Cerebellar nuclear complex (tissue), 1 donor: ENCODE measurements at places on chromosomes 7 and 10.

GRCh38 chr7:55593515-55594318 is 21.4 kb upstream of the VOPP1 start:
- DNase-seq: no peak

DNA sequence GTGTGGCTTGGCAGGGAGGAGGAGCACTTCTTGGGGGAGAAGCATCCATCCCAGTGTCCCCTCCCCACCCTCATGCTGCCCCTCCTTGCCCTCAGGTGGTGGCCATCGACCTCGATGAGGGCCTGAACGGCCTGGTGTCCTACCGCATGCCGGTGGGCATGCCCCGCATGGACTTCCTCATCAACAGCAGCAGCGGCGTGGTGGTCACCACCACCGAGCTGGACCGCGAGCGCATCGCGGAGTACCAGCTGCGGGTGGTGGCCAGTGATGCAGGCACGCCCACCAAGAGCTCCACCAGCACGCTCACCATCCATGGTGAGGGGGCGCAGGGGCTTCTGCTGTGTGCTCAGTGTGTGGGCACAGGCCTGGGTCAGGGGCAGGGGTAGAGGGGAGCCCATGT is 14.8 kb downstream of the C10orf105 start:
- no peak for DNase-seq

- DNase-seq: no peak
These were observed 43.6 kb upstream of the SMNDC1 start for GRCh38 chr10:110348336-110348735.

- no peak for DNase-seq
These were observed 183.1 kb downstream of the NRP1 start for GRCh38 chr10:33151344-33151864.

- DNase-seq: no peak
These were observed 125.6 kb downstream of the CCDC71L start for GRCh38 chr7:106535234-106535932.

DNA sequence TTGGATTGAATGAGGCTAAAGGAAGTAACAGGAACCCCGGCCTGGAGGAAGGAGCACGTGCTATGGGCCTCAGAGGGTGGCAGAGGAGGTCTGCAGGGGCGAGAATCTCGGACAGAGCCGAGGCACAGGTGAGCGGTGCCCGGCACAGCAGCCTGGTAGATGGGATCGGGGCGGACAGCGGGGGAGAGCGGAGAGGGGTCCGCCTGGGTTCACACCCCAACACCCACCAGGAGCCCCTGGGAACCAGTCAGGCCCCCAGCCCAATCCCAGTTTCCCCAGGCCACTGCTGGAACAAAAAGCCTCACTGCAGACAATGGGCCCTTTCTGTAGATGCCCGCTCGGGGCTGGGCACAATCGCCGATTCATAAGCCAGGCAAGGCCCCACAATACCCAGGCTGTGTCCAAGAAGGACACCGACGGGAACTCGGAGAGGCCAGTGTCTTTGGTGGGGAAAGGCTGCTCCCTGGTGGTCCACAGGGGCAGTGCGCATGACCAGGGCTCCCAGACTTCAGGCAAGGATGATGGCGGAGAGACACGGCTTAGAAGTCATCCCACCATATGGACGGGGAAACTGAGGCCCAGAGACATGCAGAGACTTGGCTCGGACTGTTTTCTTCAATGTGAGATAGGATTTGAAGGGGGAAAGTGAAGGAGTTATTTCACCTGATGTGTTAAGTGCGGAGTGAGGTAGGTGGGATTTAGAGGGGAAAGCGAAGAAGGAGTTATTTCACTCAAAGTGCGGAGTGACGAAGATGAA is 106.9 kb upstream of the GPR26 start:
- DNase-seq: no peak

- DNase-seq: no peak
These were observed 6.0 kb upstream of the CFAP46 start for GRCh38 chr10:132948351-132948750.

- DNase-seq: no peak
These were observed 24.9 kb upstream of the TNRC18 start for GRCh38 chr7:5448378-5449037.

DNA sequence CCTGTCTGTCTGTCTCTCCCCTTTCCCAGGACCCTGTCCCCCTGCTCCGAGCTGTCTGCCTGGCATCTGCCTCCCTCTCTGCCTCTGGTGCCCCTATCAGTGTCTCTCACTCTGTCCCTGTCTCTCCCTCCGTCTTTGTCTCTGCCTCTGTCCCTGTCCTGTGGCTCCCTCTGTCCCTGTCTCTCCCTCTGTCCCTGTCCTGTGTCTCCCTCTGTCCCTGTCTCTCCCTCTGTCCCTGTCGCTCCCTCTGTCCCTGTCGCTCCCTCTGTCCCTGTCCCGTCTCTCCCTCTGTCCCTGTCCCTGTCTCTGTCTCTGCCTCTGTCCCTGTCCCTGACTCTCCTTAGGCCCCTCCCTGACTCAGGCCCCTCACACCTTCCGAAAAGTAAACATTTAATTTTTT is 75.0 kb upstream of the PAX2 start:
- DNase-seq: no peak

- no peak for DNase-seq
These were observed 301.0 kb downstream of the SORCS1 start for GRCh38 chr10:106863549-106863948.

DNA sequence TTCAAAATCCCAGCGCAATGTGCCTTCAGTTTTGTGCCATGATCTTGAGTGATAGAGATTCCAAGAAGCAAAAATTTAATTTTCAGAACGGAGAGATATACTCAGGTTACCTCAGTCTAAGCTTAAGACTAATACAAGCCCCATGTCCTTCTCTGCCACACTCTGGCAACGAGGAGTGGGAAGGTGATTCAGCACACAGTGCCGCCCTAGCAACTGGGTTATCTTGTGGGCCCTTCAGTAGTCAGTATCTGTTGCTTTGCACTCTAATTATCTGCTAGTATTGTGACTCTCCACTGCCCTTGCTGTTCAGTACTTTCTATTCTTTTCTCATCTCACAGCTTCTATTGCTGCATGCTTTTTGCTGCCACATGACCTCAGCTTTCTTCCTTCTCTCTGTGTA is 39.2 kb upstream of the MKLN1 start:
- no peak for DNase-seq

- no peak for DNase-seq
These were observed 182.4 kb downstream of the PLXNA4 start for GRCh38 chr7:132393789-132394261.

DNA sequence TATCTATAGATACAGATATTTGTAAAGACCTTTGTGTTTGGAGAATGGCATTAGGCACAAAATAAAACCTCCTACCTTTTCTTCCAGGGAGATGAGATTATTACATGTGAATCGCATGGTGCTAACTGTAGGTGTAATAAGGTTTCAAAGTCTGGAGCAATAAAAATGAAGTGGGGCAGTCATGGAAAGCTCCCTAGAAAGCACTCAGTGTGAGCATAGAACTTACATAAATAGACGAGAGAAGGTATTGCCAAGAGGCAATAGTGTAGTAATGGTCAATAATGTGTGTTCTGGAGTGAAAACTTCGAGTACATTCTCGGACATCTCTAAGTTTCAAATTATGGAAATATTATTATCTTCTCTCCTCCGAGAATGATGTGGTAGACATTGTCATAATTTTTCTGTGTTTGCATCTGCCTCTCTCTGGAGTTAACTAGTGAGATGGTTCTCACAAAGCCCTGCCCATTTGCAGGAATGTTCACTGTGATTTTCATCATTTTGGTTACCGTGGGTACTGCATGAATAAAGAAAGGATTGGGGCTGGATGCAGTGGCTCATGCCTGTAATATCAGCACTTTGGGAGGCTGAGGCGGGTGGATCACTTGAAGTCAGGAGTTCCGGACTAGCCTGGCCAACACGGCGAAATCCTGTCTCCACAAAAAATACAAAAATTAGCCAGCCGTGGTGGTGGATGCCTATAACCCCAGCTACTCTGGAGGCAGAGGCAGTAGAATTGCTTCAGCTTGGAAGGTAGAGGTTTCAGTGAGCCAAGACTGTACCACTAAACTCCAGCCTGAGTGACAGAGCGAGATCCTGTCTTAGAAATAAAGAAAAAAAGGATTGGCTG is 10.6 kb downstream of the VIM start:
- DNase-seq: no peak

- no peak for DNase-seq
These were observed 566 bp downstream of the MAD1L1 start for GRCh38 chr7:2231992-2232765.

DNA sequence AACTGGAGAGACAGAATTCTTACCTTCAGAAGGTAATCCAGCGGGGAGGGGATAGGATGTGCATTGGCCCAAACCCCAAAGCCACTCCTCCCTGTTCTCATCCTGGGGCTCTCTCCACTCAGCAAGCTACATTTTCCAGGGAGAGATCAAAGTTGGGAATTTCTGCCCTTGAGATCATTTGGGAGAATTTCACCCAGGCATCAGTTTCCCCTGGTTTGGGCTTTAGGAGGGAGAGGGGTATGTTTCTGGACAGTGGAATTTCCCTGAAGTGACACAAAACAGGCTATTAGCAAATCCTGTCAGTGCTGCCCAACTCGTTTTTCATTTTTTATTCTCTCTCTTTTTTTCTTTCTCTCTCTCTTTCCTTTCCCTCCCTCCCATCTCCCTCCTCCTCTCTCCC is 35.7 kb downstream of the CYP17A1 start:
- DNase-seq: no peak

GRCh38 chr7:30023524-30023923 is 3.0 kb downstream of the FKBP14 start:
- DNase-seq: no peak

GRCh38 chr10:100972904-100973535 is 3.7 kb downstream of the SEMA4G start:
- no peak for DNase-seq

DNA sequence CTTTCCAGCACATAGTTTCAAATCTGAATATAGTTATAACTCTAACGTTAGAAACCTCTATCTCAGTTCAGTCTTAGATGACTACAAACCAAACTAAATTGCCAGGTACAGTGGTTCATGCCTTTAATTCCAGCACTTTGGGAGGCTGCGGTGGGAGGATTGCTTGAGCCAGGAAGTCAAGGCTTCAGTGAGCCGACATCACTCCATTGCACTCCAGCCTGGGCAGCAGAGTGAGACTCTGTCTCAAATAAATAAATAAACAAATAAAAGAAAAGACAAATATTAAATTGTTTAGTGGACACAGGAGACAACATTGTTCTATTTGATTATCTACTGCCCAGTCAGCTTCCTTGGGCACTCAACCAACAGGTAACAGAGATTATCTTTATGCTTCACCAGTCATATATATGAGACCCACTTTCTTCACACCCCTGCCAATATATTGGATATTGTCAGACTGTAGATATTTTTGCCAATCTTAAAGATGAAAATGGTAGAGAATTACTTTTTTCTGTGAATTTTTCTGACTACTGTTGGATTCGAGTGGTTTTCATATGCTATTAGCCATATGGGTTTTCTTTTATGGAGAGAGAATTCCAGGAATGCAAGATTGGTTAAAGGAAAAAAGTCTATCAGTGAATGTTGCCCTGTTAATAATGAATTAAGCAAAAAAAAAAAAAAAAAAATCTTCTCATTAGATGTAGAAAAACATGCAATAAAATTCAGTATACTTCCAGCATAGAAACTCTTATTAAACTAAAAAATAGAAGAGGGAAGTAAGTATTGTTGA is 16.0 kb downstream of the HDAC9 start:
- no peak for DNase-seq

GRCh38 chr7:78768859-78769258 is 684.6 kb downstream of the MAGI2 start:
- peak; percentile 9 for DNase-seq

DNA sequence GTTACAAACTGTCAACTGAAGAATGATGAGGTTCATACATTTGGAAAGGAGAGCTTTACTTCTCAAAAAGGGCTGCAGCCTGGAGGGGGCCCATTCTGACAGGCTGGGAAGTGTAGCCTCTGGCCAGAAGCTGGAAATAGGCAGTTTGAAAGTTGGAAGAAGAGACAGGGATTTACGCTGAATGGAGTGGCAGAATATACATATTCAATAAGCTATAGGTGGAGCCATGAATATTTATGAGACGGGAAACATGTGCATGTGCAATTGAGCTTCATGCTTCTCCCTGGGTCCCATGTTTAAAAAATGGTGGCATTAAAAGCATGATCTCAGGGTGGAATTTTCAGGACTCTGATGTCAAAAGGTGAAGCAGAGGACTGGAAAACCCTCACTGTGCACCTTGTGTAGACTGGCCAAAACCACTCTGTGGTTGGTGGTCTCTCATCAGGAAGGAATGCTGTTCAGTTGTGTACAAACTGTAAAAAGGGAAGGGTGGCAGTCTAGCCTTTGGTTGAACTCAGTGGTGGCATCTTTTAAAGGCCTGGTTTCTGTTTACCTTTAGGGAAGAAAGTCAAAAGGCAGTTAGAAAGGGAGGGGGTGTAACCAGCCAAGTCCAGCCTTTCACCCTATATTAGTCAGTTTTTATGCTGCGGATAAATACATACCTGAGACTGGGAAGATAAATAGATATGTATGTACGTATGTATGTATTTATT is 7.2 kb upstream of the ACTR3B start:
- DNase-seq: no peak

DNA sequence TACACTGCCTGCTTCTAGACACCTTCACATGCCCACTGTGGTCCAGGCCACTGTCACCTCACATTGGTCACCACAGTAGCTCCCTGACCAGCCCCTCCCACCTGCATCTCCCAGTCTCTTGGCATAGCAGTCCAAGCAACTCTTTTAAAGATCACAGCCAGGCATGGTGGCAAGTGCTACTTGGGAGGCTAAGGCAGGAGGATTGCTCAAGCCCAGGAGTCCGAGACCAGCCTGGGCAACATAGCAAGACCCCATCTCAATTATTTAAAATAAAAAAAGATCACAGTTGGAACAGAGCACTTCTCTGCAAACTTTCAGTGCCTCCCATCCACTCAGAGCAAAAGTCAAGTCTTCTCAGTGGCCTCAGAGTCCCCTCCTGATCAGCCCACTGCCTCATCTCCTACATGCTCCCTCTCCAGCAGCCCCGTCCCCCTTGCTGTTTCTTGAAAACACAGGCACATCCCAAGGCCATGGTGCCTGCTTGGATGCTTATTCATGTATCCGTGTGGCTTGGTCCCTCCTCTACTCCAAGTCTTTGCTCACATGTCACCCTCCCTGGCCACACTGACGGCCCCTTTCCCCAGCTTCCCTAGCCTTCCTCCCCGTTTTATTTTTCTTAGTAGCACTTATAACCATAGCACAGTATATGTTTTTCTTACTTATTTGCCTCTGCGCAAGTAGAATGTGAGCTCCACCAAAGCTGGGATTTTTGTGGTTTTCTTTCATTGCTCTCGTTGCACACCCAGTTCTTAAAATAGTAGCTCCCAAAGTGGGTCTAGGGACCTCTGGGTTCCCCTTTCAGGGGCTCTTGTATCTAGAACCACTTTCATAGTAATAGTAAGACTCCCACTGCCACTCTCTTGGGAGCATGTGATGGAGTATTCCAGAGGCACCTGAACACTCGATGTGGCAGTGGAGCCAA is 19.5 kb downstream of the TSPAN15 start:
- no peak for DNase-seq

DNA sequence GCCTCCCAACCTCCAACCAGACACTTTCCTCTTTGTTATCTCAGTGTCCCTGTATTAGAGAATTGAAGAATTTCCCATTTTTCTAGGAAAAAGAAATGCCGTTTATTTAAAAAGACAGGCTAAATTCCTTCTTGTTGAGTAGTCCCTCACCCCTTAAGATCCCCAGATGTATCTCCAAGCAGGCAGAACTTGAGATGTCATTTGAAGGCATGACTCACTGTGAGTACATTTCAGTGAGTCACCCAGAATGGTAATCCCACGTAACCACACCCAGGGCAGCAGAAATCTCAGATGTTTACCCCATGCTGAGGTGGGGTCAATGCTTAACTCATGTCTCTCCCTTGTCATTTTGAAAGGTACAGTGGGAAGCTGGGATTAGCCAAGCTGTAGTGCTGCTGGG is 4.4 kb downstream of the ZNF655 start:
- DNase-seq: no peak

GRCh38 chr10:132110111-132110521 is 44.4 kb downstream of the JAKMIP3 start:
- DNase-seq: no peak
